Femur (tissue), 1 donor: ENCODE measurements at places on chromosomes 7 and 10.
A peak's percentile ranks its signal among the peaks of the same experiment; 100 is the strongest.

GRCh38 chr10:31921031-31921430 lies 7.6 kb downstream of the ARHGAP12 start:
- DNase-seq: no peak

DNA sequence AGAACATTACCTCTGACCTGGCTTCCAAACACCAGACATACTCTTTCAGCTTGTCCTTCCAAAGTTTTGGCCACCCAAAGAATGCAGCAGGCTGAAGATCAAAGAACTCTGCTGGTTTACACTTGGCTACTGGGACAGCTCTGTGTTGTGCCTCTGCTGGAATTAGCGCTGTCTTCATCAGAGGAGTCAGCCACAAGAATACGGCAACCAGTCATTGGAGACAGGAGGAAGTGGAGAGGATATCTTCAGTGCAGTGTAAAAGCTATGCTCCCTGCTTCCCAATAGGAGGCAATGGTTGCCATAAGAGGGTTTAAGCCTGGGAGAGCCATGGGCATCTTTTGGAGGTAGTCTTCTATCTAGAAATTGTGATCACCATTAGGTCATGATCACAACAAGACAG lies 126.7 kb upstream of the WNT16 start:
- no peak for DNase-seq

- DNase-seq: no peak
These were observed 31.1 kb upstream of the EZH2 start for GRCh38 chr7:148915211-148915610.

GRCh38 chr10:118572256-118573041 lies 23.0 kb downstream of the PRLHR start:
- no peak for DNase-seq

DNA sequence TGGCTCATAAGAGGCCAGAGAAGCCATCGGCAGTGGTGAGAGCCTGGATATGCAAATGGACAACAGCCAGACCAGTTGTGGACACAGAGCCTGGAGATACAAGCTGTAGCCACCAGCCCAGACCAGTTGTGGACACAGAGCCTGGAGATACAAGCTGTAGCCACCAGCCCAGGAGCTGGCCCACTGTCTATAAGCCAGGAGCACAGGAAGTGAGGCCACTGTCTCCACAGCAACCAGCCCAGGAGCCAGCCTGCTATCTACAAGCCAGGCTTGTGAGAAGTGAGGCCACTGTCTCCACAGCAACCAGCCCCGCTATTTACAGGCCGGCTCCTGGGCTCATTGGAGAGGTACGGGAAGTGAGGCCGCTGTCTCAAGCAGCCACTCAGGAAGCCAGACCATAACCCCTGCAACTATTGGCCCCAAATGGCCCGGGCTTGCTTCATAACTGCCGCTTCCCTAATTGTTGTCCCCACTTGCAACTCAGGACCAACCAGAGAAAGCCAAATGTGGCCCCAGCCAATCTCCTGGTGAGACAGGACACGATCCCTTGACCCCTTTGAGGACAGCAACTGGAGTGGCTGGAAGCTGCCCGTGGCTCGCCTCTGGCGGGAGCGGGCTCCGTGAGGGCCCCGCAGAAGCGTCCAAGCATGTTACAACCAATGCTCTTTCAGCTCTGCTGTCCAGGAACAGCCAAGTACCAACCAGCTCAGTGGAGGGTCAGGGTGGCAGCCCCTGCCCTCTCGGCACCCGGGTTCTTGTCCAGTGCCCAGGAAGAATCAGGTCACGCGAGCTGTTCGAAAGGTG lies 44.1 kb upstream of the CNPY1 start:
- DNase-seq: peak; percentile 71

GRCh38 chr7:42046483-42046882 lies 190.5 kb downstream of the GLI3 start:
- no peak for DNase-seq

DNA sequence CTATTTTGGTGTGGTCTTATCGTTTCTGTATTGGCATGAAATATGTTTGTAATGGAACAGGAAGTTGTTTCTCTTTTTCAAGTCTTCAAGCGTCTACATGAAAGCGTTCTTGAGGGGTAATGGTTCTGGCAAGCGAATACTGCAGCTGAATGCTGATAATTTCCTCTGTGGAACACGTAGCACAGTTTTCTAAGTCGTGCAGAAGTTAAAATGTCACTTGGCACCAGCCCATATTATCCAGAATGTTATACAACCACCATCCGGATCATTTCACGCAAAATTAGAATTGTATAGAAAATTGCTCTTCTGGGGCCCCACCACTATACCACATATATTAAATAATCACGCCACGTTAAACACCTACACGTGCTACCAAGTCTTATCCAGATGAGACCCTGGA lies 354.3 kb downstream of the CALN1 start:
- no peak for DNase-seq

GRCh38 chr7:2781636-2782035 lies 62.5 kb downstream of the GNA12 start:
- no peak for DNase-seq
